ENCODE measurements at places on chromosomes 4 and X.

- no peak for DNase-seq
These were observed 61.8 kb downstream of the CPE start for GRCh38 chr4:165440415-165441158.

DNA sequence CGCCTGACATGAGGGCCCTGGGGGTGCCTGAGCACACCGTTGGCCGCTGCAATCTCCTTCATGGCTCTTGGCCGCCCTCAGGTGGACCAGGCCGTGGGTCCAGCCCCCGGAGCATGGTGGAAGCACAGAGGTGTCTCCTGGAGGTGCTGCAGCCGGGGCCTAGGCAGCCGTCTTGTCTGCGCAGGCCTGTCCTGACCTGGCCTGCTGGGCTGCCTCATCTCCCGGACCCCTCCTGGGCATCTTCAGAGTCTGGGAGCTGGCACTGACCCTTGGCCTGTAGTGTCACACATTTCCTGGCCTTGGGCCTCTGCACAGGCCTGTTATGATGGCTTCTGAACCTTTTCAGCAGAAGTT, 20.9 kb downstream of the UVSSA start:
- no peak for DNase-seq

- DNase-seq, result no peak
These were observed 112.5 kb upstream of the HAND2 start for GRCh38 chr4:173642509-173642908.

- DNase-seq, result no peak
These were observed 20.8 kb downstream of the ARHGEF6 start for GRCh38 chrX:136759968-136760367.

GRCh38 chrX:100609591-100609990, 24.9 kb downstream of the TNMD start:
- no peak for DNase-seq
